ENCODE measurements at places on chromosomes 13 and 19. TPM values are rescaled to one million over a fixed set of nuclear protein-coding genes. Genes with fewer than 3 reads are reported as not detected.

The CD70 gene
- 2.3 TPM for total RNA-seq

The ZNF563 gene
- total RNA-seq: 2.1 TPM

The ZNF610 gene
- 0.29 TPM for total RNA-seq

The GFY gene
- total RNA-seq: not detected

The KDELR1 gene
- 90.2 TPM for total RNA-seq

The ZNF723 gene
- total RNA-seq: not detected

The IGFL2 gene
- not detected for total RNA-seq

The CPT1C gene
- total RNA-seq: 11.5 TPM

The LILRB3 gene
- total RNA-seq: not detected

The MEIOSIN gene
- total RNA-seq: not detected

The CYP2F1 gene
- not detected for total RNA-seq

All from PC-3 (cell line).